ENCODE measurements at places on chromosomes 16 and 17.
A peak's percentile ranks its signal among the peaks of the same experiment; 100 is the strongest.

DNA sequence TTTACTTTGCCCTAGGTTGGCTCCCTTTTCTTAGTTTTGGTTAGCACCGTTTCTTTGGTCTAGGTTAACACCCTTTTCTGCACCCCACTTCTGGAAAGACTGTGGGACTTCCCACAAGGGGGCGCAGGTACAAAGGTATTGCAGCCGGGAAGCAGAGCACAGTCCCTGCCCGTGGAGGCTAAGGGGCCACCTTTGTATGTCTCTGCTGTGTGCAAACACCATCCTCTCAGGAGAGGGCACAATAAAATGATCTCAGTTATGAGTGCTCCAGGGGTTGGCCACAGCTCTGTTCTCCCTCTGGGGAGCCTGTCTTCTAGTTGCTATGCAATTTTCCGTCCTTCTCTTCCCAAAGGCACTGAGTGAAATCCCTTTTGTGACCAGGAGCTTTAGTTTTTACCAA lies 28.4 kb upstream of the TMC5 start:
- no peak for DNase-seq

- DNase-seq: peak; percentile 42
Measured at GRCh38 chr17:57995076-57995956, 7.3 kb upstream of the VEZF1 start.

DNA sequence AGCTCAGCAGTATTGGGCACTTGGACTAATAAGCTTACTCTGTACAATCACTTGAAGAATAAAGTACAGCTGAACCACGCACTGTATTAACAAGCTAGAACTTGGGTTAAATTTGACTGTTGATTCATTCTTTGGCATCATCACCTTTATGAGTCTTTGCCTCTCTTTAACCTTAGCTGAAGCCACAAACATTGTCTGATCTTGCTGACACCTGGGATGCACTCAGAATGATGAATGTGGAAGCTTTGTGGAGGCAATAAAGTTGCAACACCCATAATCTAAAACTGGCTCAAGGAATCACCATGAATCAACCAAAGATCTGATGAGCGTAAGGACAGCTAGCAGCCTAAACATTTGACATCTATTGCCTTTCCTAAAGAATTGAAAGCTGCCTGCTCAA lies 590.6 kb upstream of the SOX9 start:
- no peak for DNase-seq

DNA sequence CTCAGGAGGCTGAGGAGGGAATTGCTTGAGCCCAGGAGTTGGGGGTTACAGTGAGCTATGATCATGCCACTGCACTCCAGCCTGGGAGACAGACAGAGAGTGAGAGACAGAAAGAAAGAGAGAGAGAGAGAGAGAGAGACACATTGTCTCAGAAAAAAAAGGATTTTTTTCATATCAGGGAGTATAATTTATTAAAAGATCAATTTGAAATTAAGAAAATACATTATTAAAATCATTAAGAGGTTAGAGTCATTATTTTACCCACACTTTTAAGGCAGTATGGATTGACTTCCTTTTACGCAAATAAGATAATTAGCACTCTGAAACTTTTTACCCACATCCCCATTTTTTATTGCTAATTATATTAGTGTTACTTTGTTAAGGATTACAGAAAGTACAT lies 804.3 kb downstream of the CDH11 start:
- DNase-seq: no peak

- no peak for DNase-seq
Measured at GRCh38 chr16:85856585-85856984, 42.4 kb upstream of the IRF8 start.

- no peak for DNase-seq
Measured at GRCh38 chr17:68559316-68559715, 41.9 kb downstream of the FAM20A start.

GRCh38 chr16:86221085-86221484 lies 289.2 kb upstream of the FOXF1 start:
- no peak for DNase-seq

- DNase-seq: no peak
Measured at GRCh38 chr16:73473713-73474112, 425.8 kb upstream of the ZFHX3 start.

- DNase-seq: peak; percentile 44
Measured at GRCh38 chr17:10744501-10745000, 14.7 kb upstream of the TMEM220 start.

DNA sequence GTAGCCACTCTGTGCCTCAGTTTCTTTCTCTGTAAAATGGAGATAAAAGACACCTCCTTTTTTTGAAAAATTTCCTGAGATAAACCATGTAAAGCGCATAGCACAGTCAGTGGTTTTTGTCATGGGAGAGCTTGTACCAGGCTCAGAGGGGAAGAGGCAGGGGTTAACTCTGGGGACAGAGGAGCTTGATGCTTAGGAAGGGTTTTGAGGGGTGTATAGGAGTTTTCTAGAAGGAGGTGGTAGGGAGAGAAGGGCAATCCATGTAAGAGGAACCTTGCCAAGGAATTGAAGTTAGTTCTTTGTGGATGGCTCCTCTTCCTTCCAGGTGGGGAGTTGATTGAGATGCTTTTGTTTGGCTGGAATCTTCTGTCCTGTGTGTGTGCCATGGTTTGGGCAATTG lies 131.9 kb upstream of the GSE1 start:
- no peak for DNase-seq

GRCh38 chr17:19410091-19410490 lies 941 bp upstream of the RNF112 start:
- no peak for DNase-seq

- DNase-seq: no peak
Measured at GRCh38 chr16:47986031-47986430, 169.8 kb downstream of the ABCC12 start.

GRCh38 chr16:88295671-88296436 lies 86.9 kb upstream of the ZNF469 start:
- DNase-seq: no peak

DNA sequence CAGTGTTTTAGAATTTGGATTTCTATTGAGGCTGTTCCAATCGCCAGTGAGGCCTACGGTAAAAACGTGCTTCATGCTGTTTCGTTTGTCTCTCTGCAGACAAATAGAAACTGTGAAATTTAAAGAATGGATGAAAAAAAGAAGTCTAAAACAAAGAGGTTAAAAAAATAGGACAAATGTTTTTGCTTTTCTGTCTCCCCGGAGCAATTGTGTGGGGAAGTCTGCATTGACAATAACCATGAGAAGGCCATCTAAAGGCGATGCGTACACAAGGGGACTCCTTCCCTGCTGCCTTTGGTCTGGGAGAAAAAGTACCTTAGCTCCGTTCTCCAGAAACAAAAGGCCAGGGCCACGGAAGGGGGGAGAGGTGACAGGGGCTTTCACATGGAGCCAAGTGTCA lies 4.6 kb upstream of the ZFHX3 start:
- no peak for DNase-seq

DNA sequence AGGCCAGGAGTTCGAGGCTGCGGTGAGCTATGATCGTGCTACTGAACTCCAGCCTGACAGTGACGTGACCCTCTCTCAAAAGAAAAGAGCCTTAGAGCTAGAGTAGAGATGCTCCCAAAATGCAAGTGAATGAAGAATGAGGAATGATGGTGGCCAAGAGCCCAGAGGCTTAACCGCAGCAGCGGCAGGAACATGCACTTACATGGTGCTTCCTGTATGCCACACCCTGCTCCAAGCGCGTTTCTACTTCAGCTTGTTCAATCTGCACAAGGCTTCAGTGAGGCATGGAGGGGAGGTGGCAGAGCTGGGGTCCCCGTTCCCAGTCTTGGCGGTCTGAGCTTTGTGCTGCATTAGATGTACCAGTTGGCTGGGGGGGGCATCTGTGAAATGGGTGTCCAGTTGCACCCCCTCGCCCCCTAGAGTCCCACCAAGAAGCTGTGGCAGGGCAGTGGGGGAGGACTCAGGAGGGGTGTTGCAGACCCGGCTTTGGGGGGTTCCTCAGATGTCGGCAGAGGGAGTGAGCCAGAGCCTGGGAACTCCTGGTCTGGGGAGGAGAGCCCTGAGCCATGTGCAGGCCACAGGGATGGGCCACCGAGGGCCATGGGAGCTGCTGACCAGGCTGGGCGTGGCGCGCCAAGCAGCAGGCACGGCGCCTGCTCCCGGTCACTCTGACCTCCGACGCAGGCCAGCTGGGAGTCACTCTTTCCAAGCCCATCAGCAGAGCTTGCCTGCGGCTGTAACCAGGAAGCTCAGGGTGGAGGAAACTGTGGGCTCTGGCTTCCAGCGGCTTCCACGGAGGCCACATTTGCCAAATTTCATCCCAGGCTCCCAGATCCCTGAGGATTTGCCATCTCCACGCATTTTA lies 260.1 kb downstream of the PARN start:
- no peak for DNase-seq

DNA sequence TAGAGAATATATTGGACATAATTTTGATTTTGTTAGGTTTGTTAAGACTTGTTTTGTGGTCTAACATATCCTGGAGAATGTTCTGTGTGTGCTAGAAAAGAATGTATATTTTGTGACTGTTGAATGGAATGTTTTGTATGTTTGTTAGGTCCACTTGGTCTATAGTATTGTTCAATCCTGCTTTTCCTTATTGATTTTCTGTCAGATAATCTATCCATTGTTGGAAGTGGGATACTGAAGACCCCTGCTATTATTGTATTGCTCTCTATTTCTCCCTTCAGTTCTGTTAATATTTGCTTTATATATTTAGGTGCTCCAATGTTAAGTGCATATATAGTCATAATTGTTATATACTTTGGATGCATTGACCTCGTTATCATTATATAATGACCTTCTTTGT lies 33.0 kb upstream of the NKD1 start:
- DNase-seq: no peak

DNA sequence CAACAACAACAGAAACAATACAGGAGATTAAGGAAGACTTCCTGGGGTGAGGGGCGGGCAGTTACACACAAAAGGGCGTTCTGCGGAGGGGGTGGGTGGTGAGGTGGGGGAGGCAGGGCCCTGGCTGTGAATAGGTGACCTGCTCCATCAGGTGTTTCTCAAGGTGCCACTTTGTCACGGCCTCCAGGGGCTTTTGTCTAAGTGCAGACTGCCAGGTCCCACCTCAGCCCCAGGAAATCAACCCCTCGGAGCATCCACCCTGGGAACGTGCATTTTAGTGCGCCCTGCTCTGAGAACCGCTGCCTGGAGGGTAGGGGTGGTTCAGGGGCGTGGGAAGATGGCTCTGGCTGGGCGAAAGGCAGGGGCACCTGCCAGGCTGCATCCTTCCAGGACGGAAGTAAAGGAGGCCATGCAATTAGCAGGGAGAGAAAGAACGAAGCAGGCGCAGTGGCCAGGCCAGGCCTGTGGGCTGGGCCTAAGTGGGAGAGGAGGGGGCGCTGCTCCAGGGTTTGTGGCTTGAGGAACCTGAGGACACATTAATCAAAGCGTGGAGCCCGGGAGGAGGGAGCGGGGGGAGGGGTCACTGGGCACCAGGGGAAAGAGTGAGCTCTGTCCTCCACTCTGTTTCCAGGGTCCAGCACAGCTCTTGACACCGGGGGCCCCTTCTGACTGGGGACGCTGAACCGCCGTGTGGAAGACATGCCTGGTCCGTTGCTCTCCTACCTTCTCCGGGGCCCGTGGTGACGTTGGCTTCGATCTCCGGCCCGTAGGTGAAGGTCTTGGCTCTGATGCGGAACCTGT lies 49.4 kb upstream of the CDC42EP4 start:
- no peak for DNase-seq

DNA sequence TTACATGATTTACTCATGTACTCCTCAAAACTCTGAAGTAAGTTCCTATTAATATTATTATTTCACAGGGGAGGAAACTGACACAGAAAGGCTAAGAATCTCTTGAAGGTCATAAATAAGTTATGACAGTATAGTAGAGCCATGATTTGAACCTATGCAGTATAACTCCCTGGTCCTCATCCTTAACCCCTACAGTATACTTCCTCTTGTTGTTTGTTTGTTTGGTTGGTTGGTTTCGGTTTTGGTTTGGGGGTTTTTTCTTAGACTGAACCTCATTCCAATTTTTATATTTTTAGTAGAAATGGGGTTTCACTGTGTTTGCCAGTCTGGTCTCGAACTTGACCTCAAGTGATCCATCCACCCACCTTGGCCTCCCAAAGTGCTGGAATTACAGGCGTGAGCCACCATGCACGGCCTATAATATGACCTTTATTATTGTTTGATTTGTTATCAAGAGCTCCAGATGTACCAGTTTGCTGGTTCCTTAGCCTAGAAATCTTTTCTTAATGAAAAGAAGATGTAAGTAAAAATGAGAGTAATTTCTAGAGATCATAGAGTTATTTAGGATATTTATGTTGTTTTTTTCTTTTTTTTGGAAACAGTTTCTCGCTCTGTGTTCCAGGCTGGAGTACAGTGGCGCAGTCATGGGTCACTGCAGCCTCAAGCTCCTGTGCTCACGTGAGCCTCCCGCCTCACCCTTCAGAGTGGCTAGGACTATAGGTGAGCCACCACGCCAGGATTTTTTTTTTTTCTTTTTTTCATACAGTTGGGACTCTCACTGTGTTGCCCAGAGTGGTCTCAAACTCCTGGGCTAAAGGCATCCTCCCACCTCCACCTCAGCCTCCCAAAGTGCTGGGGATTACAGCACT lies 4.8 kb downstream of the PRR11 start:
- DNase-seq: no peak

DNA sequence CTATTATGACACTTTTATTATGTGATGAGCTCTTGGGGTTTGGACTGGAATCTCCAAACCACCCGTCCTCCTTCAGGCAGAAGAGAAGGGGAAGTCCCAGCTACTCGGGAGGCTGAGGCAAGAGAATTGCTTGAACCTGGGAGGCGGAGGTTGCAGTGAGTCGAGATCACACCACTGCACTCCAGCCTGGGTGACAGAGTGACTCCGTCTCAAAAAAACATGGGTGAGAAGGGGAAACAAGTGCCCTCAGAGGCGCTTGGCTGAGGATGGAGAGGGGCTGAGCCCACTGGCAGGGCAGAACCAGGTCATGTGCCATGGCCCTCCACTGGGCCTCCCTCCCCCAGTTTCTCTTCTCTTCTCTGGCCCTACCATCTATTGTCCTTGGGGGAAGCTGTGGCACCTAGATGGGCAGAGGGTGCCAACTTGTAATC lies 120.9 kb upstream of the SMURF2 start:
- no peak for DNase-seq

DNA sequence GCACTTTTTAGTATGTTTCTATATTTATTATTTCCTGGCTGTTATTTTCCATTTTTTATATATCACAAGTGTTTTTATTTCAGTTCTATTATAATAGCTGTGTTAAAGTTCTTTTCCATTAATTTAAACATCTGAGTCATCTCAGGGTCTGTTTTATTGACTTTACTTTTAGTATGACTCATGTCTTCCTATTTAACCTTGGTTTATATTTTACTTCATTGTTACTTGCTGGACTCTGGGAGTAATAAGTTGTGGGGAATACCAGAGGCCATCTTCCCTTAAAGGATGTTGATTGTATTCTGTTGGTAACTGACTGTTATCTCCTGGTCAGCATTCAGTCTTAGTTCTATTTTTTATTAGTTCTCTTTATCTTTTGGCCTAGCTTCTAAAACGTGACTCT lies 1508.2 kb downstream of the CDH11 start:
- DNase-seq: no peak

DNA sequence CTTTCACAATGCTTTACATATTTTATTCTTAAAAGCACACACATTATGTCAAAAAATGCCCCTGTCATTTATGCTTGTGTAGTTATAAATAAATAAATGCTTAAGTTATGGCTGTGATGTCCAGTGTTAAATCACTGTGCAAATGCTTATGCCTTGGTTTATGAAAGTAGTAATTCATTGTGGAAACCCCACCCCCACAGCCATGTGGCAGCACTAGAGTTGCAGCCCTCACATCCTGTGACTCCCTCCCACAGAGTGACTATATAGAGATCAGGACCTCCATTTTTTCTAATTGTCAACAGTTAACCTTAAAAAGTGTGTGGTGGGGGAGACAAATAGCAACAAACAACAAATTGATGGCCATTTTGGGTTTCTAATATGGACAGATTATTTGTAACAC lies 2.4 kb downstream of the SKAP1 start:
- DNase-seq: peak; percentile 43

- no peak for DNase-seq
Measured at GRCh38 chr17:12097326-12097725, 76.6 kb downstream of the MAP2K4 start.

Data from T-cell (primary cell).